ENCODE measurements at places on chromosomes 2 and 18. TPM values are rescaled to one million over a fixed set of nuclear protein-coding genes. Genes with fewer than 3 reads are reported as not detected.

DNA sequence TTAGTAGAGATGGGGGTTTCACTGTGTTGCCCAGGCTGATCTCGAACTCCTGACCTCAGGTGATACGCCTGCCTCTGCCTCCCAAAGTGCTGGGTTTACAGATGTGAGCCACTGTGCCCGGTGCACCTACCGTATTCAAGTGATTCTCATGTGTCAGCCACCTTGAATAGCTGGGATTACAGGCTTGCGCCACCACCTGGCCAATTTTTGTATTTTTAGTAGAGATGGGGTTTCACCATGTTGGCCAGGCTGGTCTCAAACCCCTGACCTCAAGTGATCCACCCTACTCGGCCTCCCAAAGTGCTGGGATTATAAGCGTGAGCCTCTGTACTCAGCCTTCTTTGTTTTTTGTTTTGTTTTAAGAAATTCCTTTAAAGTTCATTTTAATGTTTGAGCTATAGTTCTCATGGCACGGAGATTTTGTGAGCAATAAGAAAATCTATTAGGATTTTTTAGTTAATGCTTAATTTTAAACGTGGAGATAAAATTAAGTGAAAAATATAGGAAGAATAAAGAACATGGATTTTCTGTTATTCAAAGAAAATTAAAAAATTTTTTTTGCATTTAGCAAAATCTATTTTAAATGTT, 242.6 kb downstream of the PHLPP1 start:
- DNase-seq, result peak; percentile 68

- peak; percentile 14 for DNase-seq
These were observed 437.6 kb downstream of the DLGAP1 start for GRCh38 chr18:4017480-4017879.

DNA sequence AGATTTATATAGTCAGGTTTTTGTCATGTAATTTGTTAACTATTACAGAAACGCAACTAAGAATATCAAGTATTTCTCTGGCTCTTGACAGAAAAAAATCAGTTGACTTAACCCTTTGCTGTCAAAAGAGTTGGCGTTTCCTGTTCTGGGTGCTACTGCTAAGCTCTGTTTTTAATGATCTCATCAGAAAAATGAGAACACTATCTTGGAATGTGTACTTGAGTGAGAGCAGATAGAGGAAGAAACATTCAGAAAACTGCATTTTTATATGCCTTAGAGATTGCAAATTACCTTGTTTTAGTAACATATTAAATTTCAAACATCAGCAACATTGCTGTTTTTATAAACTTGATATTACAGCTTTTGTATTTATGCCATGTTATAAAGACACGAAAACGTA, 297.9 kb downstream of the RDH14 start:
- no peak for DNase-seq

CFAP65 gene
- 0.18 TPM for total RNA-seq

GRCh38 chr2:31535768-31536167, 45.0 kb downstream of the SRD5A2 start:
- DNase-seq, result no peak
